ENCODE measurements at places on chromosomes 7 and 10.

DNA sequence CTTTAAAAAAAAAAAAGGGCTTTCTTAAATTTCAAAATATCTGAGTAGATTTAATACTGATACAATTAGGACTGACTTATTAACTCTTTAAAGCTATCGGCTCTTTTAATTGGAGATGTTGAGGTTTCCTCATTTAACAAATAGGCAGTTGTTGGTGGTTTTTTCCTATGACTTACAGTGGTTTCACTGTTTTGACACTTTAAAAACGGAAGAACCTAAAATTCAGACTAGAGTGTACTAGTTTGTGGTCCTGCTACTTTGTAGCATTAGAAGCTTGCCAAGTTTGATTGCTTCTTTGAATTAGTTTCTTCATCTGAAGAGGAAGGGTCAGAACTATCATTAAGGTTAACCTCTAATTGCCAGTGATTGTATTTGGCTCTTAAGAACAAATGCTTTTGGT, 27.7 kb downstream of the CUL1 start:
- DNase-seq: no peak

DNA sequence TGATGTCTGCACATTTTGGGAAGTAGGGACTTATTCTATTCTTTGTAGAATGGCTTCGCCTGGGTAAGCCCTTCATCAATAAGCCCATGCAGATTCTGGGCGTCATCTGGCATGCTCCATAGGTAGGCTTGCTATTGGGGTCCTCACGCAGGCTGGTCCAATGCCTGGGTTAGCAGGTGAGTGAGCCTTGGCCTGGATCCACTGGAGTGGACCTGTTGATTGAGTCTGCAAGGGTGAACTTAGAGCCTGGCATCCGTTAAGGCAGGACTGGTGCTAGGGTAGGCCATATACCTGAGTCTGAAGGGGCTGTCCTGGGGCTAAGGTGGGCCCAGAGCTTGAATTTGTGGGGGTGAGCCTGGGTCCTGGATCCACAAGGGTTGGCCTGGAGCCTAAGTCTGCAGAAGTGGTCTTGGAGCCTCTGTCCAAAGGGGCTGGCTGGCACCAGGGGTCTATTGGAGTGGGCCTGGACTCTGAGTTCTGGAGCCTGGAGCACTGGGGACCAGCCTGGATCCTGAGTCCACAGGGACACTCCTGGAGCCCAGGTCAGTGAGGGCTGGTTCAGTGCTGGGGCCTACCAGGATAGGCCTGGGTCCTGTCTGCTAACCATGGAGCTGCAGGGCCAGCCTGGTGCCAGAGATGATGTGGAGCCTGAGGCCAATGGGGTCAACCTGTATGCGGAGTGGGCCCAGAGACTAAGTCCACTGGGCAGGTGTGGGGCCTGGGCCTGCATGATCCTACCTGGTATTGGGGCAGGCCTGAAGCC, 297.7 kb downstream of the PTPRN2 start:
- DNase-seq: no peak

DNA sequence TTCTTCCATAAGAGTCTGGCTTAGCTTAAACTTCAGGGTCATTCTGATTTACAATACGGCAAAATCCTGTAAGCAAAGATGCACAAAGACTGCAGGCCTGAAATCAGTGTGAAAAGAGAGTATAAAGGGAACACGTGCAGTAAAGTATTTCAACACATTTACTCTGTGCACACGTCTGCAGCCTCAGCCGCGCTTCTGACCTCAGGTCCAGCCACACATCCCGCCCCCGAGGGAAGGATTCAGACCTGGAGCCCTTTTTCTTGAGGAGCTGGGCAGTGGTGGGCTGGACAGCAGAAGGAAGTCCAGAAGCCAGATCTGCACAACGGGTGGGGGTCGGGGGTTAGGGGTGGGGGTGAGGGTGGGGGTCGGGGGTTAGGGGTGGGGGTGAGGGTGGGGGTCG, 58.9 kb upstream of the FAM20C start:
- DNase-seq: no peak

DNA sequence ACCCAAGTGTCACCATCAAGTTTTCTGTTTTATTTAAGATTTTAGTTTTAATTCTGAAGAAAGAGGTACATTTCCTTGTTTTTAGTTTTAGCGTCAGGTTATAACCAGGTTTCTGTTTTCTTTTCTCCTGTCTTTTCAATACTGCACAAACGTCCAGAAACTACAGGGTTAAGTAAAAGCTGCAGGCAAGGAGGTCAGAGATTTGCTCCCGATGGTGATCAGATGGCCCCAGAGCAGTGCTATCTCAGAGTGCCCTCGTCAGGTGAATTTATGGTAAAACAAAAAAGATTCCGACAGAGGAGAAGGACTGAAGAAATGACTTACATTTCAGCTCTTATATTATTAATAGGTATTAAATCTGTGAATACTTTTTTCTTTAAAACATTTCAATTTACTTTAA, 128.2 kb downstream of the STRA8 start:
- DNase-seq: no peak

GRCh38 chr7:143250199-143250598, 13.0 kb upstream of the GSTK1 start:
- DNase-seq: no peak

GRCh38 chr7:132697003-132697402, 120.7 kb upstream of the PLXNA4 start:
- no peak for DNase-seq

- DNase-seq: no peak
These were observed 38.9 kb upstream of the ADARB2 start for GRCh38 chr10:1776127-1776662.

DNA sequence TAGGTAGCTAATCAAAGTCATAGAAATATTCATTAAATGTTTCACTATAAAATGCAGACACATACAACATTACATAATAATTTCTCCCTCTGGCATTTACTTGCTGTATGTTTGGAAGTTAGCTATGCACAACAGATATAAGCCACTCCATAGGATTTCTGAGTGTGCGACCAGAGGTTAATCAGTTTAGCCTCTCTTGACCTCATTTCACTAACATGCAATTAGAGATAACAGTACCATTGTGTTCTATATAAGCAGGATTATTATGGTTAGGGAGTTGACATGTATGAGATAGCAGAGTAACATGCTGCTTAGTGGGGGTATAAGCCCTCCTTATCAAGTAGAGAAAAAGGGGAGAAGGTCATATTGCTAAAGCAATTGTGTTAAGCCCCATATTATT, 26.4 kb downstream of the GLUD1 start:
- DNase-seq: no peak

- DNase-seq: no peak
These were observed 31.2 kb downstream of the C1QL3 start for GRCh38 chr10:16490511-16490910.

DNA sequence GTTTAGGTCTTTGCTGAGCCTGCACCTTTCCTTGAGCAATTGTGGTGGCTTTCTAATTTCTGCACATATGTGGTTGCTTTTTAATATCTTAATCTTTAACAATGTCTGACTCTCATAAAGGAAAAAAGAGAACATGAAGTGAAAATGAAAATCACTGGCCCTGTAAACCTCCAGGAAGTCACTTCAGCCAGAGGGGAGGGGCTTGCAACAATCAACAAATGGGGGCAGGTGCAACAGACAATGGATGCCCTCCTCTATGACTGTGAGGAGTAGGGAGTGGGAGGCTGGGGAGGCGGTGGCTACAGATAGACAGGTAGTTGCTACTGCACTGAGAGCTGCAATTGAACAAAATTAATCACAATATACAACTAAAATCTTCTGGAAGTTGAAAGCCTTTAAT, 1377.4 kb downstream of the XPNPEP1 start:
- DNase-seq: no peak

DNA sequence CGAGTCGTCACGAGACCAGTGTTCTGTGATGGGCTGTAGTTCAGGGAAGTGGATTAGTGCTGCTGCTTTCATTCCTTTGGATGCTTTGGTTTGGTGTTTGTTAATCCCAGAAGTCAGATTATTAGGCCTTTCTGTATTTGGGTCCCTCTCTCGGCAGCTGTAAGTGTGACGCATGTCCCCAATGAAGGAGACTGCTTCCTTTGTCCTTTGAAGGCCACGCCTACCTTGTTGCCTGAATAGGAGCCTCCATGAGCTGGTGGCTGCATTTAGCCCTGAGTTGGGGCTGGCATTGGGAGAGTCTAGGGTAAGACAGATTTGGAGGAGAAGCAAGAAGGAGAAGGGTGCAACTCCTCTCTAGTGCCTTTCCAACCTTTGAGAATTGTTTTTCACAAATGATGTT, 34.5 kb downstream of the DOCK1 start:
- no peak for DNase-seq

GRCh38 chr10:132068431-132069121, 2.8 kb downstream of the JAKMIP3 start:
- DNase-seq: no peak

DNA sequence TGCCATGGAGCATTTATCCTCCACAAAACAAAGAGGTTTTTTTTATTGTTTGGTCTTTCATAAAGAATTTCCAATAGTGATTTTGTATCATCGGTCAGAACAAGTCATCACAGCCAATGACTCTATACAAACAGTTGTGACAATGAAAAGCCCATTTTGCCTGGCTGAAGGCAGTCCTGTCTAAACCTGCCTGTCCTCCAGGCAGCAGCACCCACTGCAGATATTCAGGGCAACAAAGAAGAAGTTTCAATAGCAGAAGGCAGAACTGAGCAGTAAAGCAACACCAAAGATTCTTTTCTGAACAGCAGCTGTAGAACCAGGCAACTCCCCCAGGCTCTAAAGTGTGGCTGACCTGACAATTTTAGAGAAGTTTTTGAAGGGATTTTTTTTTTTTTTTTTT, 169.4 kb downstream of the FGFR2 start:
- DNase-seq: no peak

- DNase-seq: no peak
These were observed 86.3 kb downstream of the IMMP2L start for GRCh38 chr7:111475959-111476358.

- DNase-seq: no peak
These were observed 260.9 kb downstream of the SDK1 start for GRCh38 chr7:3561932-3562331.

GRCh38 chr10:21496343-21497176, 28.9 kb downstream of the SKIDA1 start:
- DNase-seq: peak; percentile 73

- no peak for DNase-seq
These were observed 36.5 kb upstream of the TNKS2 start for GRCh38 chr10:91761721-91762120.

DNA sequence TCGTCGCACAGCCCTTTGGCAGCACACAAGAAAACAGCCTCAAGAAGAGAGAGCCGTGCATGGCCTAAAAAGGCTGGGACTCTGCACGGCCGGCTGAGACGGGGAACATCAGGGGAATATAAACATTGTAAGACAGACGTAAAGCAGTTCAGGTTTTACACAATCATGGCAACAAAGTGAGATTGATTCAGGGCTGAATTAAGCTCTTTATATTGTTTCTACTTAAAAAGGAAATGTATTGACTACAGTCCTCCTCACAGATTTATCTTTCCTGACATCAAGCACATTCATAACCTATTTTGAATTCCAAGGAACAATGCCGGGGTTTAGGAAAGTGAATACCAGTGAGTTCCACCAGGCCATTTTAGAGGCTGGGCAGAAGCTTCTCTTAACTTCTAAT, 25.2 kb downstream of the SORBS1 start:
- DNase-seq: no peak

GRCh38 chr10:103659674-103660363, 166.3 kb downstream of the NEURL1 start:
- no peak for DNase-seq

DNA sequence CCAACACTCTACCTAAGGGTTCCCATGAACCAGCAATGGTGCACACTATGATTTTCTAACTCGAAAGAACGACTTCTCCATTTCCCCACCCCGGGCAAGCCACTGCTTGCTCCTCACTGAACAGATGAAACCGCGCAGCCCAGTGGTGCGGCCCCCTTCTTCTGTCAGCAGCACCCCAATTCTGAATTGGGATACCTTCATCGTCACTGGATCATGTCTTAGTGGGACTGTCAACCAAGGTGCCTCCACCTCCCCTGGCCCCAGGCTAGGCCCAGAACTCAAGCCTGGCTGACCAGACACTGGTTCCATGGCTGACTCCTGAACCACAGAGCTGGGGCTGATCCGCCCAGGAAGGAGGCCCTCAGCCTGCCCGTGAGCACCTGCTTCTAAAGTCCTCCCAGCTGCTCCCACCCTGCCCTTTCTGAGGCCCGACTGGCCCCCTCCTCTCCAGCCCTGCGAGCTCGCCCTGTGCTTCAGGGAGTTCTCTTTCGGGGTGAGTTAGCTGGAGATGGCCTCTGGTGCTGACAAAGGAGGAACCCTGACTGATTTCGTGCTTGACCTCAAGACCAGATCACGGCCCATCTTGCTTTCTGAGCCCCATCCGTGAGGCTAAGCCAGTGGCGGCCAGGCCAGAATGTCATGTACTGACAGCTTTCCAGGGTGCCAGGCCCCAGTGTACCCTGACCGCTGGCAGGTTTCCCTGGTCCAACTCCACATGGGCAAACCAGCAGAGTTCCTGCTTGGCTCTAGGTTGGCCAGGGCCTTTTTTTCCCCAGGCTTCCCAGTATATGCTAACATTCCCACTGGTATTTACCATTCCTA, 44.5 kb downstream of the FAM53B start:
- no peak for DNase-seq

GRCh38 chr10:18418541-18419215, 232.7 kb downstream of the NSUN6 start:
- DNase-seq: no peak

GRCh38 chr10:49837685-49838084, 75.6 kb upstream of the OGDHL start:
- no peak for DNase-seq

GRCh38 chr10:5775685-5776084, 37.5 kb downstream of the GDI2 start:
- no peak for DNase-seq

DNA sequence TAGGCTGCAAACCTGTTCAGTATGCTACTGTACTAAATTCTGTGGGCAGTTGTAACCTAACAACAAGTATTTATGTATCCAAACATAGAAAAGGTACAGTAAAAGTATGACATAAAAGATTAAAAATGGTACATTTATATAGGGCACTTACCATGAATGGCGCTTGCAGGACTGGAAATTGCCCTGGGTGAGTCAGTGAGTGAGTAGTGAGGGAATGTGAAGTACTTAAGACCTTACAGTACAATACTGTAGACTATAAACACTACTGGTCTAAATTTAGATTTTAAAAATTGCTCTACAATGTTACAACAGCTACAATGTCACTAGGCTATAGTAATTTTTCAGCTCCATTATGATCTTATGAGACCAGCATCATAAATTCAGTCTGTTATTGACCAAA, 146.0 kb upstream of the GNAI1 start:
- no peak for DNase-seq

Data from glutamatergic neuron (in vitro differentiated cells).